Naive thymus-derived CD4-positive, alpha-beta T cell (primary cell): ENCODE measurements at places on chromosomes 2 and 18. TPM values are rescaled to one million over a fixed set of nuclear protein-coding genes. Genes with fewer than 3 reads are reported as not detected.

Gene KIAA2012
- total RNA-seq = not detected in 2 replicates

Gene MALT1
- total RNA-seq = 67.9 TPM

Gene MRO
- not detected for total RNA-seq

DNA sequence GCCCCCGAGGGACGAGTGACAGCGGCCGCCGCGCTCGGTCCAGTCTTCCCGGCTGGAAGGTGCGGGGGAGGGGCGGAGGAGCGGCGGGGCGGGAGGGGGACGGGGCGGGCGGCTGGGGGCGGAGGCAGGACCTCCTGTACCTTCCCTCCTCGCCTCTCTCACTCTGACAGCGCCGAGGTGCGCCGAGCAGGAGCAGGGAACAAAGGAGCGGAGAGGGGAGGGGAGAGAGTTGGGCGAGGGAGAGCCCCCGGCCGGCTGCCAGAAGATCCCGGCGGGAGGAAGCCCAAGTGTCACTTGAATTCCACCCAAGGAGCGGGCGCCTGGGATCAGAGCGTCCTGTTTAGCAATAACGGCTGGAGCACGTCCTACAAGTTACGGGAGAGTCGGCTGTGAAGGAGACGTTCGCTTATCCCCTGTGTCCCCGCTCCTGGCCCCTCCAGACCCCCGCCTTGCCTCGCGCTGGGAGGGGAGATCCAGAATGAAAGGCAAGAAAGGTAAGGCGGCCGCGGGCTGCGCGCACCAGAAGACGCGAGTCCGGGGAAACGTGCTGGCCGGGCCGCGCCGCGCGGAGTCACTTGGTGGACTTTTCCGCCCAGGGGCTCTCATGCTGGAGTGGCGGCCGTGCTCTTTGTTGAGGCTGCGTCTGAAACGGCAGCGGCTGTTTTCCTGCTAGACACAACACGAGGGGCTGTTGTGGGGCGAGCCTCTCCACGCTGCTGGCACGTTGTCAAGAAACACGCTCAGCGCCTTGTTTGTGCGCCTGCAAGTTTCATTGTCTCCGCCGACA, at the start of gene TGIF1:
TGIF1 (plus strand) TSS at position 161 of the 787 bp plus-strand sequence; CDS start at position 479, 318 bp downstream.
- H3K36me3 ChIP-seq = no peaks in the 10 kb centered on the region
- no peaks in the 10 kb centered on the region for H3K27me3 ChIP-seq
- peak within 1 kb of the TSS; percentile 96 for H3K27ac ChIP-seq
- peaks cover 21% of the 10 kb centered on the region for H3K4me1 ChIP-seq
- peak; percentile 58 for DNase-seq

GRCh38 chr18:9539283-9539682, 64.0 kb downstream of the RALBP1 start:
- H3K4me1 ChIP-seq = no peaks in the 10 kb centered on the region
- DNase-seq = no peak
- H3K27ac ChIP-seq = no peak overlapping the region
- H3K27me3 ChIP-seq = no peaks in the 10 kb centered on the region
- H3K4me3 ChIP-seq = no peak overlapping the region

- H3K27me3 ChIP-seq = no peaks in the 10 kb centered on the region
- H3K27ac ChIP-seq = no peak overlapping the region
- H3K4me1 ChIP-seq = peaks cover 34% of the 10 kb centered on the region
- H3K4me3 ChIP-seq = no peak overlapping the region
- H3K36me3 ChIP-seq = no peaks in the 10 kb centered on the region
- DNase-seq = no peak
Measured at GRCh38 chr2:160367887-160368286, 125.7 kb downstream of the RBMS1 start.

DNA sequence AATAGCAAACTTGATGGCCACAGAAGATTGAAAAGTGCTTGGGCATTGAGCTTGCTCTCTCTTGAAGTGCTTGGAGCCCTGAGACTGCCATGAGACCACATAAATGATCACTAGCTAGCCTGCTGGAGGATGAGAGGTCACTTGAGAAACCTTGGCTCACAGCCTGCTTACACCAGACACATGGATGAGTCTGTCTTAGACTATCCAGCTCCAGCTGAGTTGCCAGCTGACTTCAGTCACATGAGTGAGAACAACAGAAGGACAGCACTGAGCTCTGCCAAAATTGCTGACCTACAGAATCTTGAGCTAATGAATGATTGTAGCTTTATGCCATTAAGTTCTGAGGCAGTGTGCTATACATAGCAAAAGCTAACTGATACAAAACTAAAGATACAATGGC, 18.1 kb downstream of the NABP1 start:
- H3K4me3 ChIP-seq = no peak overlapping the region
- DNase-seq = no peak
- peaks cover 8% of the 10 kb centered on the region for H3K36me3 ChIP-seq
- H3K27ac ChIP-seq = no peak overlapping the region
